ENCODE measurements at places on chromosomes 5 and 9.

GRCh38 chr5:102649731-102650130 lies 105.4 kb upstream of the PAM start:
- no peak for DNase-seq

DNA sequence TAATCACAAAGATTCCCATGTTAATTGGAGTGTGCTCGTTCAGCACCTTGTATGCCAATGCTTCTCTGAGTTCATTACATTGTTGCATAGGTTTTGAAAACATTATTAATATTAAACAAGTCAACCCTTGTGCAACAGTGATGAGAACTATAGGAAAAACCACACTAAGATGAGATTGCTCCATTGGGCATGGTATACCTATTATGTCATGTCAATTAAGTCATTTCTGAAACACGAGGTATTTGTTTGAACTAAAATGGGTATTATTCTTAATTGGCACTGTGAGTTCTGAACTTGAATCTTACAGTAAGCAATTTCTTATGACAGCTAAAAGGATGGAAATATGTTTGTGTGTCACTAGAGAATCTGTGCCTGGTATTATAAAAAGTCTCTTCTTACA lies 447.7 kb downstream of the EFNA5 start:
- no peak for DNase-seq

DNA sequence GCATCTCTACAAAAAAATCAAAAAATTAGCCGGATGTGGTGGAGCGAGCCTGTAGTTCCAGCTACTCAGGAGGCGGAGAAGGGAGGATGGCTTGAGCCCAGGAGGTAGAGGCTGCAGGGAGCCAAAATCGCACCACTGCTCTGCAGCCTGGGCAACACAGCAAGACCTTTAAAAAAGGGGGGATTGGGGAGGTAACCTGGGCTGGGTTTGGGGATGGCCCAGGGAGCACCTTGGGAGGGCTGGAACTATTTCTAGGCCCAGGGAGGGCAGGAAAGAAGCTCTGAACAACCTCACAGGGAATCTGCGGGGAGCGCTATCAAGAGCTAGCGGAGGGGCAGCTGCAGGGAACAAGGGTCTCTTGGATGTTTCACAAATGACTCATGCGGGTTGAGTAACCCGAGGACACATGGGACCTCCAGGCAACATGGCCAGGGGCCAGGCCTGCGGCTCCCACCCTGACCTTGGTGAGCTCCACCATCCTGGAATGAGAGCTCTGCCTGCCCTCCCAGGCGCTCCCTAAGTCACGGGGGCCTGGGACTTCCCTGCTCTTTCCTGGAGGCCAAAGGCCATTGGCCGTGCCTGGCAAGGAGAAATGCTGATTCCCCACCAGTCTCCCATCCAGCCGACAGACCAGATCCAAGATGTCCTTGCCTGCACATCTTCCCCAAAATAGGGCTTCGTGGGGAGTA lies 23.4 kb downstream of the SARDH start:
- DNase-seq: no peak

DNA sequence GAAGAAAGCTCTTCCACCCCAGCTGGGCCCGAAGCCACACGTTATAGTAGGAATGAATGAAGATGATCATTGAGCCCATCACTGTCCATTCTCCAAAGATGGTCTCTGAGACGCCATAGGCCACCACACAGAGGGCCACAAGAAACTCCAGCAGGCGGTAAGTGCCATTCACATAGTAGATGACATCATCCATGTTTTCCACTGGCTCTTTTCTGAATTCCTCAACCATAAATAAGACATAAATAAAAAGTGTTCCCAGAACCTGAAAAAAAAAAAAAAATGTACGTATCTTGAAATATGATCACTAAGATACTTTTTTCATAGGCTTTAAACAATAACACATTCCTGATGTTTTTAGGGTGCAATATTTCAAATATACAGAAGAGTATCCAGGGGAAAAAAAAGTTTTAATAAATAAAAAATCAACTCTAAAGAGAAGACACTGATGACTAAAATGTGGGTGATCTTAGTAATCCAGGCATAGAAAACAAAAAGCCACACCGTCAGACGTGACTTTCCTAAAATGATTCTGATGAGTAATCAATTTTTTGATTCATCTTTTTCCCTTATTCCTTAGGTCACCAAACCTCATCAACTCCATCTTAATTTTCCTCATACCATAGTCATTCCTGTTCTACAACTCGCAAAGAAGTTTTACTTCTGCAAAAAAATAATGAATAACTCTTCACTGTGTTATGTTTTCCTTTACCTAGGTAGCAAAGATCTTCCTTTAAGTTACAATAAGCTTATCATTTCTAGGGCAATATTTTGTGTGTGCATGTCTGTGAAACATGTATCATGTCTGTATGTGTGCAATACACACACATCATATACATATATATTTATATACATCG lies 47.8 kb downstream of the RNF145 start:
- DNase-seq: no peak

DNA sequence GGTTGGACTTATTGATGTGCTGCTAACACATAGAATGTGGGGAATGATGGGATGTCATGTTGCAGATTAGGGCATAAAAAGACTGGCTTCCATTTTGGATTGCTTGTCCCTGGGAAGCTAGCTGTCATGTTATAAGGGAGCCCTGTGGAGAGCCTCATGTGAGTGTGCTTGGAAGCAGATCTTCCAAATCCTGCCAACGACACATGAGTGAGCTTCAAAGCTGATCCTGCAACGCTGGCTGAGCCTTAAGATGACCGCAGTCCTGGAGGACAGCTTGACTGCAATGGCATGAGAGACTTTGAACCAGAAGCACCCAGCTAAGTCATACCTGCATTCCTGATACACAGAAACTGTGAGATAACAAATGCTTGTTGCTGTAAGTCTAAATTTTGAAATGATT lies 63.6 kb downstream of the NRG2 start:
- no peak for DNase-seq

GRCh38 chr5:52690236-52690768 lies 97.4 kb upstream of the ITGA1 start:
- DNase-seq: no peak

GRCh38 chr9:136684339-136684738 lies 2.9 kb downstream of the AGPAT2 start:
- DNase-seq: no peak

GRCh38 chr9:133658442-133659431 lies 22.6 kb downstream of the DBH start:
- no peak for DNase-seq

- no peak for DNase-seq
Measured at GRCh38 chr5:27353970-27354369, 315.6 kb upstream of the CDH9 start.

DNA sequence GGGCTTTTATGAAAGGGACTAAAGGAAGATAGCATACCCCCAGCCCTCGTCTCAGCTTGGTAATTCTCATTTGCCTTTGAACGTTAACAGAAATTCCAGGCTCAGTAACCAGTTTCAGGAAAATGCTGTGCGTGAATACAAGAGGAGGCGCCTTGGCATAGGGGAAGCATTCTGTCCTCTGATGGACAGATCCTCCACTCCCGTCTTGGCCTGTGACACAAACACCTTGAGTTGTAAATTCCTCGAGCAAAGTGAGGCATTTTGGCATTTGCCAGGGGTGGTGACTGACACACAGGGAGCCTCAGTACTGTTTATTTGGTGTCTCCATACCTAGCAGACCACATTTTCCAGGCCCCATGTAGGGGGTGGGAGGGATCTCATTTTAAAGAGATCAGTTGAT lies 44.8 kb downstream of the APTX start:
- DNase-seq: no peak

DNA sequence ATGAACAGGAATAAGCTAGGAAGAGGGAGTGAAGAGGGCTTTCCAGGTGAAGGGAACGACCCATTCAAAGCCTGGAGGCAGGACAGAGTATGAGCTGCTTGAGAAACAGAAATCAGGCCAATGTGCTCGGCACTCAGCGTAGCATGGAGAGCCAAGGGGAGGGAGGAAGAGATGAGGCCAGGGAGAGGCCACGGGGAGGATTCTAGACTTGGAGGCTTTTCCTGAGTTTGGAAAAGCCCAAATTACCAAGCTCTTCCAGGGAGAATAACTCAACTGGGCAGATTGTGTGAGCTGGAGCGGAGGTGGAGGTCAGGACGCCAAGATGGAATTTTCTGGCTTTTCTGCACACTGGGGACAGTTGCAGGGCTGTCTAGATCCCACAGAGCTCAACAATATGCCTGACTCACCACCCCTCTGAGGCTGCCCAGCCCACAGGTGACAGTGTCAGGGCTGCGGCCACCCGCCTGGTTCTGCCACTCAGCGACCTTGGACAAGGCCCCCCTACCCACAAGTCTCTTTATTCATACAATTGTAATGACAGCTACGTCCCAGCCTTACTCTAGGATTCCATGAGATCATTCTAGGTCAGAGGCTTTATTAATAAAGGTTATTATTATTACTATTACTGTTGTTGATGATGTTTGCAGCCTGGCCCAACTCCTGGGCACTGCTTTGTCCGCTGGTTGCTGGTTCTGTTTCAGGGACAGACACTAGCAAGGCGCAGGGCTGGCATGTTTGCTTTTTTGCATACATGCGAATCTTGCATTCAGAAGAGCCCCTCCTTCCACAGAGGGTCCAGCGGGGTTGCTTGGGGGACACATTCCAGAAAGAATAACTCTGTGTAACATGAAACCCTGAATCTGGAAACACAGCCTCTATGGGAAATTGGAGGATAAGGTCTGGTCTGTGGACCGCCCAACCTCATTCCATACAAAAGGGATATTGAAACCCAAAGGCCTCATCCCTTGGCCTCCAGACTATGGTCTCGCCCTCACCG lies 9.4 kb upstream of the LMX1B start:
- no peak for DNase-seq

DNA sequence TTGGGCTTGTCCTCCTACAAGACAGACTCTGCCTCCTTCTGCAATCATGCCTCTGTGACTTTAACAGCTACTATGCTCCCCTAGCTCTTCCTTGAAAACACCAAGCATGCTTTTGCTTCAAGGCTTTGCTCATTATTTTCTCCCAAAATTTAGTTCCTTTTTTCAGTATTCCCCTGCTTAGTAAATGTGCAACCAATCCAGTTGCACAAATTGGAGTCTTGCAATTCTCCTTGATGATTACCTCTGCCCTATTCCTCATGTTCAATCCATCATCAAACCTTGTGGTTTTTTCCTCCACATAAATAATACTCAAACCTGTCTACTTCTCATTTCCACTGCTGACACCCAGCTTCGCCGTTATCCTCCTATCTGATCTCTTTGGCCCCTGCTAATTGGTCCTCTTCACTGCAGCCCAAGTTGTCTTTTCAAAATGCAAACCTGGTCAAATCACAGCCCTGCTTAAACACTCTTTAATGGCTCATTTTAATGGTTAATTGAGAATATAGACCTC lies 296.3 kb downstream of the CWC27 start:
- DNase-seq: no peak

- no peak for DNase-seq
Measured at GRCh38 chr5:52452098-52452497, 335.6 kb upstream of the ITGA1 start.

DNA sequence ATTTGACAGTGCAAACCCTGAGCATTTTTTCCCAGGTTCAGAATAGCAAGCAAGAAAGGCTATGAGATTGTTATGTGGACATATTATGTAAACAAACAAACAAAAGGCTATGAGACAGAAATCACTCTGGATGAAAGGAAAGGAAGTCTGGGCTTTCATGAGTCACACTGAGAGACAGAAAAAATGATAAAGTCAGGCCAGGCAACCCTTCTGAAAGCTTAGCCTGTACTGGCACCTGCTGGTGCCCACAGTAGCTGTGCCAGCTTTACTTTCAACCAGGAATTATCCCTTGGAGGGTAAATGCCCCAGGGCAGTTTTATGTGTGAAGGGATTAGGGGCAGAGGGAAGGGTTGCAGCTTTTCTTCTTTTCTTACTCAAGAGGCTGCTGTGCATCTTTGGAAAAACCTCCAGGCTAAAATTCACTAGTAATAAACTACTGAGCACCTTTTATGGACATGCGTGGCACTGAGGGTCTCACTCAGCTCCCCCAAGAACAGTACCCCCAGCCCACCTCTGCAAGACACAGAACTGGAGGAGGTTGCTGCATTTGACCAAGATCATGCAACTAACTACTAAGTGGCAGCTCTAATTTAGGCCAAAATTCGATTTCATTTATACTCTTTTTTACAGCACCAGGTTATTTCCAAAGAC lies 41.7 kb downstream of the ACTL7B start:
- no peak for DNase-seq

- no peak for DNase-seq
Measured at GRCh38 chr9:98057138-98057799, 737 bp downstream of the NANS start.

GRCh38 chr5:39648085-39648847 lies 223.5 kb upstream of the DAB2 start:
- DNase-seq: no peak

- DNase-seq: no peak
Measured at GRCh38 chr9:107169796-107170195, 113.3 kb upstream of the RAD23B start.

DNA sequence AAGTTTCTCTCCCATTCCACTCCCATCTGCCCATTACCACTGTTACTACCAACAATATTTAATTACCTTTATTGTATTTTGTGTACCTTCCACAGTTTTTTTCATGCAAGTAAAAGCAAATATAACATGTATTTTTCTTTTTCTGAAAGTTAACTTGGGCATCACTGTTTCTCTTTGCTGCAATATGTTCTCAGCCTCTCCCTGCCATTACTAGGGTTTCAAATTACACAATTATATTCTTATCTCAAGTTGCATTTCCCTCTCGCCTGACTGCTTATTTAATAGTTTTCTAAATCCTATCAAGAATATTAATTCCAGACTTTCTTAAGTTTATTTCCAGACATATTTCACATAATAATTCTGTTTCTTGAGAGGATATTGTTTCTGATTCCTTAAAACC lies 46.9 kb upstream of the GAS1 start:
- DNase-seq: no peak

DNA sequence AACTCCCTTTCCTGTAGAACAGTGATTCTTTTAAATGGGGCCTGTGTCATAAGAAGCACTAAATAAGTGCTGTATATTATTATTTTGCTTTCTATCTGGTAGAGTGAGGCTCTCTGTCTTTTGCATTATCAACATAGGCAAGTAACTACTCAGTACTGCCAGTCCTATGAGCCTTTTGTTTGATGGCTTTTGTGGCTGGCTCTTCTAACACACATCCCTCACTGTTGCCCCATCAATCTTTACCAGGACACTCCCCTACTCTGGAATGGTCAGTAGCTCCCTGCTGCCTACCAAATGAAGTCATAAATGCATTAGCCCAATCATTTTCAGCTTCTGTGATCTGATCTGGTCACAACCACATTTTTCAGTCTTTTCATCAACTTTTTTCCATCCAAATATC lies 137.6 kb downstream of the INSYN2B start:
- no peak for DNase-seq

Data from AG04450 (cell line).